ENCODE measurements at places on chromosomes 16 and 17.

DNA sequence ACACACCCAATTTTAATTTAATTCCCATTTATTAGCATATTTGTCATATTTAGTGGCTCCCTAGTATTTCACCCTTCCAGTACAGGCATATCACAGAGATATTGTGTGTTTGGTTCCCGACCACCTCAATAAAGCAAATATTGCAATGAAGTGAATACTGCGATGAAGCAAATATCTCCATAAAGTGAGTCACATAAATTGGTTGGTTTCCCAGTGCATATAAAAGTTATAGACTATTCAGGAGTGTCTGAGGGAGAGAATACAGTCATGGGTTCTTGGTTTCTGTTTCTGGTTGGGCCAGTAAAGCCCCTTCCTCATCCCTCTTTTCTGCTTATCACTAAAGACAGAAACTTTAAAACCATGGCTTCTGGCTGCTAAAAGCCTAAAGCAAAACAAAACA, 295.4 kb upstream of the AXIN2 start:
- peak; percentile 35 for DNase-seq

DNA sequence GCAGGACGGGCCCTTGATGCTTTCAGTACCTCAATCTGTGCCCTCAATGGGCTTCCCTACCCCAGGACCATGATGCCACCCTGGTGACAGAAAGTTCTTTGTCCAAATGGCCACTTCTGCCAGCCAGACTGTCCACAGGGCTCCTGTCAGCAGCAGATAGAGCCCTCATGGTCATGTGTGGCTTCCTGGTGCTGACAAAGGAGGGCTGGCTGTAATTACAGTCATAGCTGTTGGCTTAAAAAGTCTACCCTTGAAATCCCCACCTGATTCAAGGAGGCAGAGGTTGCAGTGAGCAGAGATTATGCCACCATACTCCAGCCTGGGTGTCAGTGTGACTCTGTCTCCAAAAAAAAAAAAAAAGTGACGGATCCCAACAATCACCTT, 3.3 kb downstream of the TRPV2 start:
- DNase-seq: no peak

DNA sequence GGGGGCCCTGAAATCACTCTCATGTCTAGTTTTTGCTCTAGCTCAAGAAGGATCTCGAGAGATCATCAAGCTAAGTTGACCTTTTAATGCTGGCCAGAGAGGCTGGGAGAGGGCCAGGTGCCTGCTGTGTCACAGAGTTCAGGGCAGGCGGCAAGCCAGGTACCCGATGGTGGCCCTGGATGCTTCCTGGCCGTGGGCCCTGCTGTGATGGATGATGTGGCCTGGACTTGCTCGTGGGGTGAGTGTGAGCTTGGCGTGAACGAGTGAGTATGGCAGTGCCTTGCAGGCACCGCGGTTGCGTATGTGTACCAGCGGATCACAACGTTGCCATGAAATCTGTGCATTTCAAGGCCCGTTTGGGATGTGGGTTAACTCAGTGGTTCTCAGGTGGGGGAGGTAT, 7.4 kb downstream of the IRF8 start:
- DNase-seq: no peak

- no peak for DNase-seq
Measured at GRCh38 chr16:77955127-77955526, 67.2 kb upstream of the CLEC3A start.

DNA sequence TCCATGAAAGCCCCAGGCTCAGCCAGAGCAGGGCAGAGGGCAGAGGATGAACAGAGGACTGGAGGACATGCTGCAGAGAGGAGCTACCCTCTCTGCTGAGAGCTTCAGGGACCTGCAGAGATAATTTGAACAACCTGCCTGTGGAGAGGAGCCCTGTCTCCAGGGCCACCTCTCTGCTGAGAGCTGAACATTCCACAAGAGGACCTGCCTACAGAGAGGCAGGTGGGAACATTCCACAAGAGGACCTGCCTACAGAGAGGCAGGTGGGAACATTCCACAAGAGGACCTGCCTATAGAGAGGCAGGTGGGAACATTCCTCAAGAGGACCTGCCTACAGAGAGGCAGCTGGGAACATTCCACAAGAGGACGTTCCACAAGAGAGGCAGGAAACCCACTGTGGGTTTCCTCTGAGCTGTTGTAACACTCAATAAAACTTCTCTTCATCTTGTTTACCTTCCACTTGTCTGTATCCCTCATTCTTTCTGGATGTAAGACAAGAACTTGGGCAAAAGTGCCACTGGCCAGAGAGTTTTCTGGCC, 551.9 kb upstream of the CA10 start:
- DNase-seq: no peak

- DNase-seq: no peak
Measured at GRCh38 chr17:28861393-28862203, 6.8 kb downstream of the ERAL1 start.

DNA sequence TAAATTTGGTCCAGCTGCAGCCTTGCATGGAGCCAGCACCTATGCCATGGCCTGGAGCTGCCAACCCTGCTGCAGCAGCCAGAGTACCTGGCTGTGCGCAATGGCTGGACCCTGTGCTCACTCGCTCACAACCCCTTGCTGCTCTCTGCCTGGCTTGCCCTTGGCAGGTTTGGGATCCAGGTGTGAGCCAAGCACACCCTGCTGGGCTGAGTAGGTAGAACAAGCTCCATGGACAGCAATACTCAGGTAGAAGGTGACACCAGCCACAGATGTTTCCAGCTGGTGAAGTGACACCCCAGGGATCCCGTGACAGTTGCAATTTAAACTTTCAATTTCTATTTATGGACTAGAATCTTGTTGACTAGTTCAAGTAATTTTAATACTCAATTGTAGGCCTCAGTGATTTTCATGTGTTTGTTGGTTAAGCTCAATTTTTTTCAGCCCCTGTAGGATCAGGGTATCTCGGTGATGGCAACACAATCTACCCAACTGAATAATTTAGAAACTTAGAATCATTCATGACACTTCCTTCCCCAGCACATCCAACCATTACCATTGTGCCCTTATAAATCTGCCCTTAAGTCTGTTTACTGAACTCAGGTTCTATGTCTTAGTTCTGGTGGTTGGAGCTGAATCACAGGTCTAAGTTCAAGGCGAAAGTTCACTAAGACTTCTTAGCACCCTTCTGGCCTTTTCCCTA, 480.0 kb downstream of the PMP22 start:
- DNase-seq: no peak

DNA sequence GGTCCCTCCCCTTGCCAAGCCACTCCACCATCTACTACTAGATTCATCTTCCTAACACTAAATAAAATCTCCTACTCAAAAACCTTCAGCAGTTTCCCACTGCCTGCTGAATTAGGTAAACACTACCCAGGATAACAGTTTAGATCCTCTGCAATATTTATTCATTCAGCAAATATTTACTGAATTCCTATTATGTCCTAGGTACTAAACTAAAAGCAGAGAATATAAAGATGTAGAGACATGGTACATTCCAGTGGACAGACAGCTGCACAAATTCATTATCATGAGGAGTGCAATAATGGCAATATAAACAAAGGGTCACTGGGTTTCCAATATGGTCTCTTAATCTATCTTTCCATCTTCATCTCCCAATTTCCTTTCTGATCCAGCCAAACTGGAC, 30.7 kb upstream of the HOXB13 start:
- DNase-seq: no peak

- peak; percentile 98 for DNase-seq
Measured at GRCh38 chr17:70405492-70406220, 236.3 kb downstream of the KCNJ2 start.

GRCh38 chr17:46190763-46191162, 2.5 kb downstream of the KANSL1 start:
- no peak for DNase-seq

GRCh38 chr17:77924757-77925336, 33.7 kb upstream of the TNRC6C start:
- peak; percentile 47 for DNase-seq

DNA sequence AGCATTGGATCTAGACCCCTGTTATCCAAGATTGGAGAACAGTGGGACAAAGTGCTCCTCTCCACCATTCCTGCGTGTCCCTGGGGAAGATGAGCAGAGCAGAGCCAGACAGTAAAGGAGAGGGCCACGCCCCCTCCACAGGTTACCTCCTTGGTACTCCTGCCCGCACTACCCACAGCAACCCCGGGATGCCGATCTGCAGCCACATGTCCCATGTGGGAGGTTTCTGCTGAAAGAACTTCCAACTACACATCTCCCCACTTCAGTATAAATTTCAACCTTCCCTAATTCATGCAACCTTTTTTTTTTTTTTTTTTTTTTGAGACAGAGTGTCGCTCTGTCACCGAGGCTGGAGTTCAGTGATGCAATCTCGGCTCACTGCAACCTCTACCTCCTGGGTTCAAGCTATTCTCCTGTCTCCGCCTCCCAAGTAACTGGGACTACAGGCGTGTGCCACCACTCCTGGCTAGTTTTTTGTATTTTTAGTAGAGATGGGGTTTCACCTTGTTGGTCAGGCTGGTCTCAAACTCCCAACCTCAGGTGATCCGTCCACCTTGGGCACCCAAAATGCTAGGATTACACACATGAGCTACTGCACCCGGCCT, 2.3 kb downstream of the RAB37 start:
- DNase-seq: no peak

- DNase-seq: peak; percentile 80
Measured at GRCh38 chr17:45228763-45229539, 7.3 kb downstream of the FMNL1 start.

- no peak for DNase-seq
Measured at GRCh38 chr16:17446661-17447060, 24.1 kb downstream of the XYLT1 start.

GRCh38 chr17:5763595-5764306, 179.4 kb upstream of the NLRP1 start:
- DNase-seq: no peak

GRCh38 chr17:46135879-46136563, 57.2 kb downstream of the KANSL1 start:
- no peak for DNase-seq

GRCh38 chr16:54447576-54448440, 161.2 kb upstream of the IRX3 start:
- DNase-seq: peak; percentile 88

Data from astrocyte of the spinal cord (primary cell).